Stimulated activated CD8-positive, alpha-beta memory T cell treated with anti-CD3 and anti-CD28 coated beads, Interleukin-15, amount 100 ng/mL, for 24 hours (primary cell): ENCODE measurements at places on chromosomes 3 and 15.

GRCh38 chr15:72098040-72098439 is 19.9 kb downstream of the MYO9A start:
- DNase-seq: no peak

DNA sequence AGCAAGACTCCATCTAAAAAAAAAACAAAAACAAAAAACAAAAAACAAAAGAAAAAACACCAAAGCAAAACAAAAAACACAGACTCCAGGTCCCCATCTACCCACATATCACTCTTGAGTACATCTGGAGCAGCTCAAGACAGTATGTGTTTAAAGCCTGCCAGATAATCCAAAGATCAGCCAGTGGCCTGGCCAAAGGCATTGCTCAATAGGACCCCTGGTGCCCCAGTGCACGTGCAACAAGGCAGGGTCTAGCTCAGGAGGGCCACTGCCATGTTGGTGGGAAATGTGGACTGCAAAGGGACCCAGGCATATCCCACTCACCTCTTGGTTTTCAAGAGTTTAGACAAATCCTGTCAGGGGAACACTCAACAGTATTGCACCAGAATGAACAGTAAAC is 279.5 kb downstream of the RPLP1 start:
- no peak for DNase-seq

DNA sequence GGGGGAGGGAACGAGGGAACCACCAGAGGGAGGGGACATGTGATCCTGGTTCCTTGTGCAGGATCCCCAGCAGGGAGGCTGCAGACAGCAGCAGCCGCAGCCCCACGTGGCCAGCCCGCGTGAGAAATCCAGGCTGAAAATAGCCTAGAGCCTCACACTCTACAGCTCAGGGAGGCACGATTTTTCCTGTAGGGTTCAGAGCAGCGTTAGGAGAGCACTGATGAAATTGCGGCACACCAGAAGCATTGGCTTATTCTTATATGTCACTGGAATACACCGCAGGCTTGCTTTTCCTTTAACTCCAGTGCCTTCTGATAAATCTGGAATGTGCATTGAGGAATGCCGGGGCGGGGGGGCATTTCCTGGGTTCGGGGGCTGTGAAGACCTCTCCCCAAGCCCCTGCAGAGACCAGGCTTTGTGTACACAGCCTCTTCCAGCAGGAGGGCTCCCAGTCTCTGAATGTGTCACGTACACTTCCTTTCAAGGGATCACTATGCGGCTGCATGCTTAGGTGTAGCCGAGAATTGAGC is 193.0 kb downstream of the ATP10A start:
- DNase-seq: no peak

GRCh38 chr15:48336940-48337339 is 5.7 kb downstream of the DUT start:
- no peak for DNase-seq

DNA sequence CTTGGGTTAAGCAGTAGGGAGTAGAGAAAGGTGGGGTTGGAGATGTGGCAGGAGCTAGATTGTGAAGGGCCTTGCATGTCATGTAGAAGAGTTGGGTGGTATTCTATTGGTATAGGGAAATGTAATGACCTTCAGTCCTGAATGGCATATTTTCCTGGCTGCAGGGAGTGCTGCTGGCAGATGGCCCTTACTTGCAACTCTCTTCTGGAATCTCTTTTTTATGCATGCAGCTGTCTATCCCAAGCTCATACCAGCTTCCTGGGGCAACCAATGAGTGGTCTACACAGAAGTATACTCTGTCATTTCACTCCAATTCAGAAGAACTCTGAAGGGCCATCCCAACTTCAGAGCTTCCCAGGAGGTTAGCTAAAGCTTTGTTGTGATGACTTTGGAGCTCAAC is 144.7 kb upstream of the ANKRD28 start:
- no peak for DNase-seq

DNA sequence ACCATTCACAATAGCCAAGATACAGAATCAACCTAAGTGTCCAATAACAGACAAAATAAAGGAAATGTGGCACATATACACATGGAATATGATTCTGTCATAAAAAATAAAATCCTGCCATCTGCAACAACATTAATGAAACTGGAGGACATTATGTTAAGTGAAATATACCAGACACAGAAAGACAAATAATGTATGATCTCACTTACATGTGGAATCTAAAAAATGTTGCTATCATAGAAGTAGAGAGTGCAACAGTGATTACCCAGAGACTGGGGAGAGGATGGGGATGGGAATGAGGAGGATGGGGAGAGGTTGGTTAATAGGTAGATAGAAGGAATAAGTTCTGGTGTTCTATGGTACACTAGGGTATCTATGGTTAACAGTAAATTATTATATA is 28.7 kb downstream of the MRPL3 start:
- no peak for DNase-seq
